ENCODE measurements at places on chromosomes 16 and 17.

- no peak for DNase-seq
Measured at GRCh38 chr17:38881600-38882191, 11.8 kb downstream of the LASP1 start.

DNA sequence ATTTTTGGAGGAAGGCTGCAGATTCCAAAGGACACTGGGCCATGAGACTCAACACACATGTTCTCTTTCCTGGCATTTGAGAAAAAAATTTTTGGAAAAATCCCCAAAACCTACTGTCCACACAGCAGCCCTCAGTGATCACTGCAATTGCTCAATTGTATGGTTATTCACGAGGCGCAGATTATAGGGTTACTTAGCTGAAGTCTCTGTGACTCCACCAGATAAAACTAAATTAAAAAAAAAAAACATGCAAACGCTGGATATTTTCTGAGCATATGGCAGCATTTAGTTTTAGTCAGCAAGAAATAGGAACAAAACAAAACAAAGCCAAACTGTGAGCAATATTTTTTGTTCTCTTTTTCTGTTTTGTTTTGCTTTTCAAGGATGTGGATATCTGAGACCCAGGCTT is 83.8 kb upstream of the FAM20A start:
- no peak for DNase-seq

GRCh38 chr17:80781211-80781610 is 210.4 kb upstream of the CHMP6 start:
- DNase-seq: no peak

DNA sequence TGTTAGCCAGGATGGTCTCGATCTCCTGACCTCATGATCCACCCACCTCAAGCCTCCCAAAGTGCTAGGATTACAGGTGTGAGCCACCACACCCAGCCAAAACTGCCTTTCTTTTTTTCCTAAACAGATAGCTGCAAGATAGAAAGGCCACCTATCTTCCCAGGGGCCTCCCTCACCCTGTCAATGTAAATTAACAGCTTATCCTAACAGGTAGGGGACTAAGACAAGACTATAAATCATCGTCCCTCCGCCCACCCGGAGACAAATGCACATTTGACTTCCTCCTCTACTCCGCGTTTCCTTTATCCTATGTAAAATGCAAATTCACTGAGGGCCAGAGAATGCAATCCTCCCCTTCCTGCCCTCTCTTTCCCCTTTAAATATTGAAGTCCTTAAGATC is 71.4 kb downstream of the MARF1 start:
- no peak for DNase-seq

Data from NCI-H1436 (cell line).